ENCODE measurements at places on chromosomes 7 and 10. TPM values are rescaled to one million over a fixed set of nuclear protein-coding genes. Genes with fewer than 3 reads are reported as not detected.
A peak's percentile ranks its signal among the peaks of the same experiment; 100 is the strongest.

DNA sequence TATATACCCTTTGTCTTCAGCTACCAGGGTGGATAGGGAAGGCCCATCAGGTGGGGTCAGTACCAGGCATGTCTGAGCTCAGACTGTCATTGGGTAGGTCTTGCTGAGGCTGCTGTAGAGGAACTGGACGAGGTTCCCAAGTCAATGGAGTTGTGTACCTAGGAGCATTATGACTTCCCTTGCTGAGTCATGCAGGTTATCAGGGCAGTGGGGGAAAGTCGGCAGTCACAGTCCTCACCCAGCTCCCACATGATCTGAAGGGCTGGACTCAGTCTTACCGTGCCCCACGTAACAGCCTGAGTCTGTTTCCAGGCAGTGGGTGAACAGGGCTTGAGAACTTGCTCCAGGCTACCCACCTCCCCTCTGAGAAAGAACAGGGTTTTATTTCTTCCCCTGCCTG is 260.8 kb upstream of the COBL start:
- no peak for DNase-seq

- DNase-seq: peak; percentile 30
Measured at GRCh38 chr7:10973942-10974911, 555 bp downstream of the PHF14 start.

GRCh38 chr7:132565885-132566284 is 10.4 kb downstream of the PLXNA4 start:
- DNase-seq: no peak

- DNase-seq: no peak
Measured at GRCh38 chr7:69622960-69623359, 24.7 kb downstream of the AUTS2 start.

Gene STOX1
- total RNA-seq: 0.33 TPM

- no peak for DNase-seq
Measured at GRCh38 chr7:35477609-35478008, 217.3 kb downstream of the HERPUD2 start.

Gene OR6V1
- total RNA-seq: not detected

DNA sequence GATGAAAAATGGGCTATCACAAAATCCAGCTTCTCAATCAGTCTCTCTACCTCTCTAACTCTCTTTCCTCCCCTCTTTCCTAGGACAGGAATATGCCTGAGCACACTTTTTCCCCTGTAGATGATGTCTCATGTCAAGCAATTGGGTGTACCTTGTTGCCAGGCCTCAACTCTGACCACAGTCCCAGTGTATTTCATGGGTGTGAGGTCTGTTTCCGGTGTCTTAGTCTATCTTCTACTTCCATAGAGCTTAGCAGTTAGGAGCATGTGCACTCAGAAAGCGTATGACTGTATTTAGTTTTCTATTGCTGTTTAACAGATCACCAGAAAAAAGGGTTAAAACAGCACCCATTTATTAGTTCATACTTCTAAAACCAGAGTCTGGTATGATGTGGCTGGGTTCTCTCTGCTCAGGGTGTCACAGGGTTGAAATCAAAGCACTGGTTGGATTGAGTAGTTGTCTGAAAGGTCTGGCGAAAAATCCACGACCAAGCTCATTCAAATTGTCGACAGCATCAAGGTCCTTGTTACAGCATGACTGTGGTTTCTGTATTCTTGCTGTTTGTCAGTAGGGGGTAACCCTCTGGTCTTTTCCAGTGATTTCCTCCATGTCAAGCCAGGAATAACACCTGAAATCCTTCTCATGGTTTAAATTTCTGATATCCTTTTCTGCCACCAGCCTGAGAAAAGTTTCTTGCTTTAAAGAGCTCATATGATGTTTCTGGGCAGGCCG is 130.0 kb downstream of the THSD7A start:
- DNase-seq: no peak

GRCh38 chr10:99372546-99373271 is 43.6 kb downstream of the CNNM1 start:
- no peak for DNase-seq

DNA sequence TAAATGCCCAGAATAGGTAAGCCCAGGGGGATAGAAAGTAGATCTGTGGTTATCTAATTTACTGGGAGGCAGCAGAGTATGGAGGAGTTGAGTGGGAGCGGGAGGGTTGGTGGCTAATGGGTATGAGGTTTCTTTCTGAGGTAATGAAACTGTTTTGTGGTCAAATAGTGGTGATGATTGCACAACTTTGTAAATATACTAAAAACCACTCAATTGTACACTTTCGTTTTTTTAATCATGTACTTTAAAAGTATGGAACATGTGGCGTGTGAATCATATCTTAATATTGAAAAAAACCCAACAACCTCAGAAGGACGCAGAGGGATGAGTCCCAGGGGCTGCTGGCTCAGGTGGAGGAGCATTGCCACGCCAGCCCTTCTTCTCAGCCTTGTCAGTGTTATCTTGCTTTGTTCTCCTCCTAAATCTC is 118.1 kb downstream of the WDR11 start:
- DNase-seq: no peak

- no peak for DNase-seq
Measured at GRCh38 chr7:78220754-78221153, 422.2 kb downstream of the PHTF2 start.

DNA sequence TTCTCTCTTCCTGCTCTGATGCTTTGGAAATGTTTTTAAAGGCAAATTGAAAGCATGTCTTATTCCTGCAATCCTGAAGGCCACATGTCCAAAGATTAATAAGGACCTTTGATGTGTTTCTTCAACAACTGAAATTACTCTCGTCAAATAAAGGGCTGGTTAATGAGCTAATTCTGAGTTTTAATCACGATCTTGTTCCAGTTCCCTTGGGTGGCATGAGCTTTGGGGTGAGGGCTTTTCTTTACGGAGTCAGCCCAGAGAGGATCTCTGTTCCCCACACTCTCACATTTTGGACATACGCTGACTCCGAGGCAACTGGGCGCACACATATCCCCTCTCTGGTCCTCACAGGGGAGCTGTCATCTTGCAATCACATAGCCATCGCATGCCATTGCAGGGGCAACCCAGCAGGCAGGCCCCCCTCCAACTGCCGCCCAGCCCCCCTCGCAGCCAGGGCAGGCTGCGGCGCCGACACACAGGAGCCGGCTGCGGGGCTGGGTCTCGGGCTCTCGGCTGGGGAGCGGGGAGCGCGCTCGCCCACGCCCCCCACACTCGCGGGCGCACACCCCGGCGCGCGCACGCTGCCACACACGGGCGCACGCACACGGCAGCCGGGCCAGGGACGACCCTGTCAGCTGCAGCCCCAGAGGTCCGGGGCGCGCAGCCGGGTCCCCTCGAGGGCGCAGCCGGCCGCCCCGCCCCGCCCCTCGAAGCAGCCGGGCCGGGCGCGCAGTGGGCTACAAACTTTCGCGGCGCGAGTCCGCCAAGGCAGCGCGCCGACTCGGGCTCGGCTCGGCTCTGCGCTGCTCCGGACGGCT is at the start of gene GDF10:
GDF10 (plus strand) TSS at position 587 of the 818 bp plus-strand sequence. CDS start 455 bp downstream, outside the sequence.
- DNase-seq: no peak

DNA sequence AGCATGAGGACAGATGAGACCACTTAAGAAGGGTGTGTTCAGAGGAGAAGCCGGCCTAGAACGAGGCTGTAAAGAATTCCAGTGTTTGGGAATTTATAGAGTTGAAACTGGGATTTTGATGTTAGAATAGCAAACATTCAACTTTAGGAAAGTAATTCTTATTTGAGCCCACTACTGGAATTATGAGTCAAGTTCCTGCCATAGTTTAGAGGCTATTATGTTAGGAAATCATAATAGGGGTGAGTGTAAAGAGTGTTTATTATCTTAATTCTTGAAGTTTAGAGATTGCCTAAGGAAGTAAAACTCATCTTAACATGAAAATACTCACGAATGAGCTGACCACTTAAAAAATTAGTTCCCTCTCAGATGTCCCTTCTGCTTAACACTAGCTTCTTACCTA is 2.1 kb downstream of the CBLL1 start:
- no peak for DNase-seq

Gene GRB10
- total RNA-seq: 40.6 TPM

- DNase-seq: no peak
Measured at GRCh38 chr7:39816462-39817060, 133.5 kb upstream of the CDK13 start.

GRCh38 chr10:97032624-97033023 is 153.1 kb downstream of the SLIT1 start:
- DNase-seq: no peak

GRCh38 chr10:114323023-114323422 is 81.3 kb downstream of the AFAP1L2 start:
- no peak for DNase-seq

Gene GPR37
- not detected for total RNA-seq

Gene C10orf71
- total RNA-seq: 136 TPM

DNA sequence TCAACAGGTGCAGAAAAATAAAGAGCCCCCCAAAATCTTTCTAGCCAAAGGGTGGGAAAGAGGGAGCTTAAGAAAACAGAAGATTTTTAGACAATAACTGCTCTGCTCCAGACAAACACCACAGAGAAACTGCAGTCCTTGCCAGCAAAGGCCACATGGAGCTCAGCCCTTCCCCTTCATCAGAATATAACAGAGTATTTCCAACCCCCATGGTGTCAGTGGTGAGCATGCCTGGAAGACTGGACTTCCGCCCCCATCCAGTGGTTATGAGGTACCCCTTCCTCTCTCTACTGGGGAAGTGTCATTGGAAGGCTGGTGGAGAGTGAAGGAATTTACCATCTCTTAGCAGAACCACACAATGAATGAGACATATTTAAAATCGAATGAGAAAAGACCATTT is 1007.3 kb upstream of the CELF2 start:
- no peak for DNase-seq

- no peak for DNase-seq
Measured at GRCh38 chr10:103204353-103205255, 11.5 kb upstream of the NT5C2 start.

Gene FGFR2
- total RNA-seq: 0.36 TPM

DNA sequence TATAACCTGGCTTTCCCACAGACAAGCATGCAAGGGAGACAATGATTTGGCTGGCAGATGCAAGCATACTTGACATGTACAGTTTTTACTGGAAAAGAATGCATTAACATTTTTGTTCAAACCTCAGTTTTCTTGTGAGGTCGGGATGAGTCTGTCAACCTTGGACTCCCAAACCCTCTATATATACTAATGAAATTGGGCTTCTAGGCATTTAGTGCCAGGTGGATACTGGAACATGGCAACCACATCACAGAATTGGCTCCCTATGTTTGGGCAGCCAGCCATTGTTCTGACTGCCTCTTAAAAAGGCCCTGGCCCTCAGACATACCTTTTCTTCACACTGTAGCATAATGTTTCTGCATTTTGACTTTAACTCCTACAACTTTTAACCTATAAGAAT is 39.1 kb downstream of the CDK6 start:
- no peak for DNase-seq

Gene HYAL4
- not detected for total RNA-seq

GRCh38 chr10:132838346-132838970 is 52.5 kb upstream of the NKX6-2 start:
- no peak for DNase-seq

- DNase-seq: no peak
Measured at GRCh38 chr7:24477398-24478136, 95.7 kb upstream of the PALS2 start.

Gene JCAD
- 23.5 TPM for total RNA-seq

DNA sequence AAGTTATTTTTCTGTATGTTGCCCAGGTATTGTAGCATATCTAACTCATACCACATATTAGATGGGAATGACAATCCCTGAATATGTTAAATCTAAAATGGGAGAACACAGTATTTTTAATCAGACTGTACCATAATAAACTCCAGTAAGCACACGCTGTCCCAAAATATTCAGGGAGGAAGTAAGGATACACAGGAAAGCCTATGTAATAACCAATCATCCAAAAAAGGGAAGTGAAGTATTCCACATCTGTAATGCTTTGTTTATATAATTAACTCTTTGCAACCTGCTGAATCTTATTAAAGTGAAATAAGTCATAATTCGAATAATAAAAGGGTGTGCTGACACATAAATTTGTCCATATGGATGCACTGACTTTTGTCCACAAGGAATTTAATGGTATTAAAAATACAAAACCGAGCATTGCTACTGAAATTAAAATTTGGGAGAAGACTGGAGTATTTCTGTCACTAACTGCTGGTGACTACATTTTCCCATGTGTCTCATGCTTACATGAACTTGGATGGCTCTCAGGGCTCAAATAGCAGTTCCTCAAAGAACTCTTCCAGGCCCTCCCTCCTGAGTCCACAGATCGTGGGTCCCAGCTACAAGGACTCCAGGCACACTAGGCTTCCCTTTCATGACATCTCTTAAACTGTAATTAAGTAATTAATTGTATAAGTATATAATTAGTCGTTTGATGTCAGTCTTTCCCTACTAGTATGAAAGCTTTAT is 120.6 kb downstream of the NEBL start:
- DNase-seq: no peak

- peak; percentile 72 for DNase-seq
Measured at GRCh38 chr10:44386546-44387052, 1.7 kb upstream of the CXCL12 start.

- no peak for DNase-seq
Measured at GRCh38 chr10:20622531-20623211, 274.4 kb downstream of the NEBL start.
